ENCODE measurements at places on chromosomes 6 and 20.

GRCh38 chr6:135128268-135128914 is 52.7 kb upstream of the MYB start:
- DNase-seq, result no peak

GRCh38 chr6:46058951-46059350 is 43.3 kb upstream of the CLIC5 start:
- no peak for DNase-seq

- DNase-seq, result no peak
These were observed 83.2 kb downstream of the DLL1 start for GRCh38 chr6:170207586-170208181.

DNA sequence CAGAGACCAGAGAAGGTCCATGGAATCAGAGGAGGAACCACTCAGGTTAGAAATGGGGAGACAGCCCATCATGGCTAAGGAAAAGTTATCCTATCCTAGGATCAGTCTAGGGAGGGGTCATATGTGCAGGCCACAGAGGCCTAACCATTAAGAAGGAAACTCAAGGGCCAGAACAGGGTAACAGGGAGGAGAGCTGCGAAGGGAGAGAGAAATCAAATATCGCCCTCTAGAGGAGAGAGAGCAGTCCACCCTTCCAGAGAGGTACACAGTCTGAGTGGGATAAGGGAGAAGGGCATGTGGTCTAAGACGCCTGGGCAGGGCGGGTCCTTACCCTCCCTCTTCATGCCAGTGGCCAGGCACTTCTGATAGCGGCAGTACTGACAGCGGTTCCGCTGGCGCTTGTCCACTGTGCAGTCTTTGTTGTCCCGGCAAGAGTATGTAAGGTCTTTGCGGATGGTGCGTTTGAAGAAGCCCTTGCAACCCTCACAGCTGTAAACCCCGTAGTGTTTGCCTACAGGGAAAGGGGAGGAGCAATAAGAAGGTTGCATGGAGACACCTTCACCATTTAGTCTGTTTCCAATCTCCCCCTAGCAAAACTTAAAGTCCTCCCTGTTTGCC is 2.9 kb downstream of the RXRB start:
- peak; percentile 75 for DNase-seq

GRCh38 chr6:164086076-164086887 is 671.8 kb downstream of the QKI start:
- no peak for DNase-seq

DNA sequence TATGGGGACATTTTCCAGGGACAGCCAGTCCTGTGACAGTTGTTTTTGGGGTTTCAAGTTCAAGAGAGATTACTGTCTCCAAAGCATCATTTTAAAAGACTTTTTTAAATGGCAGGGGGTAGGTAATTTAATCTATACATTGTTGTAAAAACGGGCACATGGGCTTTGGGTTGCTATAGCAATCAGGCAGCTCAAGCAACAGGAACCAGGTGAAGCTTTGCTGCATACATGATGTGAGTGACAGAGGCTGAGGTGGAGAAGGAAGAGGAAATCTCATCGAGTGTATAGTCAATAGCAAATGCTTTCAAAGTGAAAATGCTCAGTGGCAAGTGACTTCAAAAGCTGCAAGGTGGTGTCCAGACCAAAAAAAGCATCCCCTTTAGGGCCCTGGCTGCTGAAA is 277.4 kb upstream of the JAG1 start:
- DNase-seq, result no peak

DNA sequence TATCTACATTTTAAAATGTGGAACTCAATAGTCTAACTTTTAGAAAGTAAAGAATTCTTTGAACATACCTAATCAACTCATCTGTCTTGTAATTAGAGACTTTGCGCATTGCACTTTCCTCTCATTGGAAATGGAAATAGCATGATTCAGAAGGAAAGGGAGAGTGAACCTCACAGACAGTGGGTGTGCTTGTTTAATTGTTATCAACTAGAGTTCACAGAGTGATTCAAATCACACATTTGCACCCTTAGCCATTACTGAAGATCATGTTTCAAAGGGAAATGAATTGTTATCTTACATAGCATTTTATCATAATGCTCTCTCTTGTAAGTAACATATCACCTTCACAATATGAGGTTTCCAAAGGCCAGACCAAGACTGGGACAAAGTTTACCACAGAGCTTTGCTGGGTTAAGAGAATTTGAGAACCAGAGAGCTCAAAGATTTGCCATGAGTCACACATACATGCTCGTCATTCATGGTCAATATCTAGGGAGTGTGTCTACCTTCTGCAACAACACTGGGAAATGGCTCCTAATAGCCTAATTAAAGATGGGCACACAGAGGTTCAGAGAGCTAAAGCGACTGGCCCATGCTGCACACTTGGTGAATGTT is 21.5 kb downstream of the GSTA3 start:
- DNase-seq, result no peak

- no peak for DNase-seq
These were observed 92.5 kb upstream of the PDE10A start for GRCh38 chr6:165755583-165755982.

GRCh38 chr20:50330504-50331313 is 140.1 kb downstream of the CEBPB start:
- no peak for DNase-seq

GRCh38 chr6:44665683-44666082 is 278.2 kb downstream of the CDC5L start:
- DNase-seq, result no peak

- DNase-seq, result peak; percentile 35
These were observed 3.5 kb downstream of the SOBP start for GRCh38 chr6:107493158-107494057.

DNA sequence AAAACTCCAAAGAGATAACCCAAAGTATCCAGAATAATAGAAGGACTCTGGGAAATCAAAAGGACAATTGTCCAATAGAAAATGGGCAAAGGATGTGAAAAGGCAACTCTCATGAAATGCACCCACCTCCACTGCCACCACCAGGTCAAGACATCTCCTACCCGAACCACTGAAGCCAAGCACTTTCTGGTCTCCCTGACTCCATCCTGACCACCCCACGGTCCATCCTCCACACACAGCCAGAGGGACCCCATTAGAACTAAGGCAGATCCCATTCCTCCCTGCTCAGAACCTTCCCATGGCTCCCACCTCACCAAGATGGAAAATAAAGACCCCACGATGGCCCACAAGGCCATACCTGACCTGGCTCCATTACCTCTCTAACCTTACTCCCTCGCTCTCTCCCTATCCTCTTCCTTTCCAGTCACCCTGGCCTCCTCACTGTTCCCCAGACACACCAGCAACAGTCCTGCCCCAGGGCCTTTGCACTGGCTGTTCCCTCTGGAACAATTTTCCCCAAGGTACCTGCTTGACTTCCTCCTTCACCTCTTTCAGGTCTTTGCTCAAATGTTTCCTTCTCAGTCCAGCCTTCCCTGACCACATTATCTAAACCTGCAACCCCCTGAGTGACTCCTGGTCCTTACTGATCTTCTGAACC is 108.1 kb downstream of the PREX1 start:
- no peak for DNase-seq

DNA sequence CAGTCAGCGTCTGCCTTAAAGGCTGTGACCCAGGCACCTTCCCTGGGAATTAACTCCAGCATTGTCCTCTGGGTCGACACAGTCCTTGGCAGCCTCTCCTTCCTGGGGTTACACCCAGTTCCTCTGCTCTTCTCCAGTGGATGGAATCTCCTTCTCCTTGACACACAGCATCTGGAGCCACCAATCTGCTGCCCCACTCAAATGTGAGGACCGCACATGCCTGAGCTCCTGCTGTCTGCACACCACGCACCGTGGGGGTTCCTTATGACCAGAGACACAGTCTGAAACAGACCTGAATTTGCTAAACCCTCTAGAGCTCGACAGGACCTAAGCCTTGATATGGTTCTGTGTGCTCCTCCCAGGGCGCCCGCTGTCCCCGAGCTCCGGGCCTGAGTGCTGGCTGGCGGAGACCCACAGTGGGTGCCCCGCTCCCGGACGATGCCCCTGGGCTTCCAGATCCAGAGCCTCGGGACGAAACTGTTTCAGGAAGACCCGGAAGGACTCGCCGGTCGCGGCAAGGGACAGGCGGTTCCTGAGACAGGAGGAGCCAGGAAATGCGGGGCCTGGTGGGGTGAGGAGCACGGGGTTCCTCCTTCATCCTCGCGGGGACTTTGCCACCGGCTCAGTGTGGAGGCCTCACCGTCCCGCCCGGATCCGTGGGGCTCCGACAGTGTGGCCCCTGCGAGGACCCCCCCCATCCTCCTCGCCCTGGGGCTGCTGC is 2.5 kb upstream of the RAET1G start:
- peak; percentile 26 for DNase-seq

DNA sequence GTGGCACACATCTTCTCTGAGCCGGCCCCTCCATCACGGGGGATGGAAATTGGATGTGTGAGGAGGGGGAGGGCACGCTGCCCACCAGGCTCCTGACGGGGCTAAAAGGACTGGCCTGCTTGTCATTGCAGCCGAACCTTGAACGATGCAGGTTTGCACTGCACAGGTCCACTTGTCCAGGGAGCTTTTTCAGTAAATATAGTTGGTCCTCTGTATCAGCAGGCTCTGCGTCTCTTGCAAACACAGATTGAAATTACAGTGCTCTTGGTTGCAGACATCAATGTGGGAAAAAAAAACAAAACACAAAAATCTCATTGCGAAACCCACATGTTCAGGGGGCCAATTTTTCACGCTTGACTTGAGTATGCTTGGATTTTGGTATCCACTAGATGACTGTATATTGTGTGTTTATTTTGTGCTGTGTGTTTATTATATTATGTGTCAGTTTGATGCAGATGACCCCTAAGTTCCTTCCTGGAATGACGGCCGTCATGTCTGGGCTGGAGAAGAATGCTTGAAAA is 29.2 kb downstream of the ERMARD start:
- no peak for DNase-seq

- peak; percentile 60 for DNase-seq
These were observed 245.7 kb downstream of the RNF144B start for GRCh38 chr6:18632670-18633410.

DNA sequence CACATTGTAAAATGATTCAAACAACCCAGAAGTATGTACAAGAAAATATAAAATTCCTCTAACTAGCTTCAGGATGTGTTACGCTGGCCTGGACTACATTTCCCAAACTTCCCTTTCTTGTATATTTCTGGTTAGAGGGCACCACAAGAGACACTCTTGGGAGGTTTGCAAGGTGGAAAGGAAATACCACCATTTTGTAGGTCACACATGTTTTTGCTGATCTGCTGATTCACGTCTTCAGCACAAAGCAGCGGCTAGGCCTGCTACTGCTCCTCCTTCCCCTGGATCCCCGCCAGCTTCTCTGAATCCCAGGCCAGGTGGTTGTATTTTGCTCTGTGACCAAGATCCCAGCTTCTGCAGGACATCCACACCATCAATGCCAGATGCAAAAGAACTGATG is 104.2 kb downstream of the AGPAT4 start:
- DNase-seq, result peak; percentile 61

DNA sequence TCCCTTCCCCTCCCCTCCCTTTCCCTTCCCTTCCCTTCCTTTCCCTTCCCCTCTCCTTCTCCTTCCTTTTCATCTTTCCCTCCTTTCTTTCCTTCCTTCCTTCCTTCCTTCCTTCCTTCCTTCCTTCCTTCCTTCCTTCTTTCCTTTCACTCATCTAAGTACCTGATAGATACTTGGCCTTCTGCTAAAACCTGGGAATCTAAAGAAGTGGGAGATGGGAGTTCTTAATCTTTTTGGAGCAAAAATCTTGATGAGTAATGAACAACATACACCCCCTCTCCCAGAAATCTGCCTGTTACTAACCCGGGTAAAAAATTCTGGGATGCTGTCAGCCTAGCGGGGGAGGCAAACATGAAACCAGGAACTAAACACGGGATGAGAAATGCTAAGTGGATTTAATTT is 100.7 kb downstream of the VEGFA start:
- peak; percentile 28 for DNase-seq

- DNase-seq, result no peak
These were observed 58.2 kb downstream of the PLCB1 start for GRCh38 chr20:8190043-8190880.

DNA sequence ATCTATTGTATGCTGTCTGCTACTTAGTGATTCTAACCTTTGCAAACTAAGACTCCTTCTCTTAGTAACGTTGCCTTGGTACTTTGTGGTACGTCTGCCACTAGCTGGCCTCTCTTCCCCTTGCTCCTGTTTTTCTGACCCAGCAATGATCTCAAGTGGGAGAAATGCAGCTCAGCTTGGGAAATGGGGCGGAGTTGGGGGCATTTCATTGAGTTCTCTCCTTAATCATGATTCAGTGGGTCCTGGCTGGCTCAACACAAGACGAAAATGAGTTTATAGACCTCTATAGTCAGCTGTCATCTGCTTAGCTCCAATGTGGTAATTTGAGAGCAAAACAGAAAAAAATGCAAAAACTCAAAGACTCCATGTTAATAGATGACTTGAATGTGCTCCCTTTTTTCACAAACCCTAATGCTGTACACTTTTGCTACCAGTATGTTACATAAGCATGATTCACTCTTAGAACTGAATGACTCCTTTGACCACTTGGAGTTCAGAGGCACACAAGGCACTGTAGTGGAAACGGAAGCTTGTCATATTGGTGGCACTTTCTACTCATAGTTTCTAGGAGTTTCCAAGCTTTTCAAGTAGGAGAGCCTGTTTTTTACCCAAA is 55.3 kb upstream of the SOX4 start:
- DNase-seq, result no peak

DNA sequence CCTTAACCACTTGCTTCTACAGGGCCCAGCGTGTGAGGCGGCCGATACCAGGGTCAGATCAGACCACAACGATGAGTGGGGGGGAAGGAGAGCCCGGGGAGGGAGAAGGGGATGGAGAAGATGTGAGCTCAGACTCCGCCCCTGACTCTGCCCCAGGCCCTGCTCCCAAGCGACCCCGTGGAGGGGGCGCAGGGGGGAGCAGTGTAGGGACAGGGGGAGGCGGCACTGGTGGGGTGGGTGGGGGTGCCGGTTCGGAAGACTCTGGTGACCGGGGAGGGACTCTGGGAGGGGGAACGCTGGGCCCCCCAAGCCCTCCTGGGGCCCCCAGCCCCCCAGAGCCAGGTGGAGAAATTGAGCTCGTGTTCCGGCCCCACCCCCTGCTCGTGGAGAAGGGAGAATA is 2.8 kb downstream of the RING1 start:
- no peak for DNase-seq

- DNase-seq, result no peak
These were observed 48.1 kb upstream of the MYL9 start for GRCh38 chr20:36493051-36493800.

GRCh38 chr6:722077-722524 is 29.2 kb upstream of the EXOC2 start:
- DNase-seq, result peak; percentile 92

DNA sequence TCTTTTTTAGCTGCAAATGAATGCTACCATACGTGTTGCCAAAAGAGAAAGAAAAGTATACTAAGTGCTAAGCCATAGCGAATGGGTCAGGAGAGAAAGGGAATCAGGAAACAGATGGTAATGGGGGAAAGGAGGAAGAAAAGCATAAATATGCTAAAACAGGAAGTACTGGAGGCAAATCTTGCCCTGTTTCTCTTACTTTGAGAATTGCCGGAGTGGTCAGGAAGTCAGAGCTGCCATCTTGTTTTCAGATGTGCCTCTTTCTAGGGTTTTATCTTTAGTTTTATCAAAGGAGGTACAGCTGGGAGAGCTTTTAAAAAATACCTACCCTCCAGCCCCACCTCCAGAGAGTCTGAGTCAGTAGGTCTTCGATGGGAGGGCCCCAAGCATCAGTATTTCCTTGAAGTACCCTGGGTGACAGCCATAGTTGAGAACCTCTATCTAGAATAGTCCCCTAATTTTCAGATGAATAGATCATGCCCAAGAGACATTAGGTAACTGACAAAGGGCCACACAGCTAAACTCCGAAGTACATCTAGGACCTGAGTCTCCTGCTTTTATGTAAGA is 193.3 kb downstream of the CLIC5 start:
- no peak for DNase-seq

- DNase-seq, result no peak
These were observed 277.8 kb downstream of the EPM2A start for GRCh38 chr6:145457556-145457955.

Measured in fibroblast of villous mesenchyme (primary cell).